ENCODE measurements at places on chromosomes 12 and 14.

DNA sequence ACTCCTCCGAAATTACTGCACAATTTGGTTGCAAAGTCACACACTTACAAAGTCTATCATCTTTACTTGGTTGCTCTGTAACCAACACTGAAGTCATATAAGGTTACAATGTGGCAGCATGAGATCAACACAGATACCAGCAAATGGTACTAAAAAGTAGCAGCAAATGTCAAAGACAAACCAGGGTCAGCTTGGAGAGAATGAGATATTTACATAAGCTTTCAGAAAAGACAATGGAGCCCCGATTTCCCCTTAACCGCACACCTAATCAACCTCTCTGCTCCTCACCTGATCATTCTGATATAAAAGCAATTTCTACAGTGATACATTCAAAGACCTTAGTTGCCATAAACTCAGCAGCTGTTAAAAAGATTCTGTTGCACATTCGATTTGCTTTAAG, 76.4 kb upstream of the FOXN3 start:
- no peak for DNase-seq

DNA sequence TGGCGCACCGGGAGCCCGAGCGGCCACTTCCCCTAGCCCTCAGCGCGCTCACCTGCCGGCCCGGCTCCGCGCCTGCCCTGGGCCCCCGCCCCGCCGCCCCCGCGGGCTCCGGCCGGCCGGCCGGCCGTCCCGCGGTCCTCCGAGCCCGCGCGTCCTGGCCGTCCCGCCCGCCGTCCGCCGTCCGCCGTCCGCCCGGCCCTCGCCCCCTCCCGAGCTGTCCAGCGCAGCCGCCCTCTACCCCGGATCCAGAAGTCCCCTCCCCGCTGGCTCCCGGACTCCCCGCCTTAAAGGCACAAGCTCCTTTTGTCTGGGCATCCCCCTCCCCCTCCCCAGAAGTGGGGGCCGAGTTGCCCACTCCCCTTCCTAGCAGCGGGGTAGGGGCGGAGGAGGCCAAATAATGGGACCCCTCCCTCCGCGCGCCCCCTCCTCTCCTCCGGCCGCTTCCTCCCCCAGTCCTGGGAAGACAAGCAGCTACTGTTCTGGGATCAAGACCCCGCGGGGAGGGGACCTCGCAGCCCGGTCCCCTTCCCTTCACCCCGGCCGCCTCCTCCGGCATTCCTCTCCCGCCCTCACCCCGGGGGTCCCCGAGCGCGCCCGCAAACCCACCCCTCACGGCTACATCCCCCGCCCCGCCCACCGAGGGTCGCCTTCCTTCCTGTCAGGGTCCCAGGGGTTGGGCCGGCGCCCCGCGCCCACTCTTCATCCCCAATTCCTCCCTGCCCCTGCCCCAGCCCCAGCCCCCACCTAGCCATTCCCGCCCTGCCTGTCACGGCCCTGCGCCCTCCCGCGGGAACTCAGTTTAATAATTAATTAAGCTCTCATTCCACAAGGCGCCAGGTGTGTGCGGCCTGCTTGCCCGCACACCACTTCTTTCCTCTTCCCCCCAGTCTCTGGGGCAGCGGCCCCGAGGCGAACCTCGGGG, at the start of gene ADCY6:
TSS of gene ADCY6 (minus strand) at position 236 of the 922 bp plus-strand sequence. CDS start 5,655 bp downstream, outside the sequence.
- DNase-seq, result no peak

DNA sequence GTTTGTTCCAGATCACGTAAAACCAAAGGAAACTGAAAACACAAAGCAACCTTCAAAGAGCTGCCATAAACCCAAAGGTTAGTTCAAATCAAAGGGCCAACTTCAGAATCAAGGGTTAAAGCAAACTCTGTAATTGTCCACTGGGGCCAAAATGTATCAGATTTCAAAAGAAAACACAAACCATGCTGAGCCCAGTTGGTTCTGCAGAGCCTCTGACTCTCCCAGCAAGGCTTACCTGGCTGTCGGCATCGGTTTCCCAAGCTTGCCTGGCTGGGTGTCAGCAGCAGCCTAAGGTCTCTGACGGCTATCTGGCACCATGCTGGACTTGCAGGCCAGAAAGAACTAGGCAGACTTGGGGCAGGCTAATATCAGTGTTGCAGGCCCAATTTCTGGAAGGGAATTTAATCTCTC, 125.3 kb downstream of the DAD1 start:
- DNase-seq, result no peak

GRCh38 chr14:44370727-44371126, 136.4 kb downstream of the FSCB start:
- no peak for DNase-seq

GRCh38 chr12:56087220-56087619, 7.3 kb downstream of the ERBB3 start:
- DNase-seq, result no peak

GRCh38 chr12:57729321-57729844, 9.2 kb downstream of the AGAP2 start:
- no peak for DNase-seq

- DNase-seq, result no peak
Observed at GRCh38 chr12:119725523-119725922, 57.6 kb downstream of the PRKAB1 start.

- no peak for DNase-seq
Observed at GRCh38 chr12:123886258-123886657, 86.4 kb downstream of the CCDC92 start.

GRCh38 chr14:98269533-98269932, 1002.5 kb downstream of the BCL11B start:
- DNase-seq, result no peak

- DNase-seq, result no peak
Observed at GRCh38 chr12:64293654-64294364, 71.7 kb upstream of the KICS2 start.

All from KBM-7 (cell line).